NCI-H2171 (cell line): ENCODE measurements at places on chromosomes 5 and 9.

GRCh38 chr5:175464074-175464941, 14.1 kb upstream of the SFXN1 start:
- no peak for DNase-seq

- no peak for DNase-seq
These were observed 39.3 kb upstream of the ADRA1B start for GRCh38 chr5:159877016-159877415.

DNA sequence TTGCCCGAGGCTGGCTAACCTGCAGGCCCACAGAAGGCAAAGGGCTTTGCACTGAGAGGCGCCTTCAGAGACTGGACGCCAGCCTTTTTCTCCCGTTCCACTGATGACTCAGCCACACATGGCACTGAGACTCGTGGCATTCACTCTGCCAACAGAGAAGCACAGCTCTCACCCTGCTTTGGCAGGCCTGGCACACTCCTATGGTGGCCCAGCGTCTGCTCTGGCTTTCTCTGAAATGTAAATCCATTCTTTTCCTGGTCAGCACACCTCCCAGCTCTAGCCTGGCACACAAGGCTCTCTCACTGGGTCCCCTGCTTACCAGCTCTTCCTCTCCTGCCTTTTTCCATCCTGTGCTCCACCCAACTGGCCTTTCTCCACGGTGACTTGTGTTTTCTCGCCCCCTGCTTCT, 5.9 kb upstream of the MELK start:
- no peak for DNase-seq

GRCh38 chr5:87405472-87406155, 7.1 kb downstream of the CCNH start:
- DNase-seq = no peak

DNA sequence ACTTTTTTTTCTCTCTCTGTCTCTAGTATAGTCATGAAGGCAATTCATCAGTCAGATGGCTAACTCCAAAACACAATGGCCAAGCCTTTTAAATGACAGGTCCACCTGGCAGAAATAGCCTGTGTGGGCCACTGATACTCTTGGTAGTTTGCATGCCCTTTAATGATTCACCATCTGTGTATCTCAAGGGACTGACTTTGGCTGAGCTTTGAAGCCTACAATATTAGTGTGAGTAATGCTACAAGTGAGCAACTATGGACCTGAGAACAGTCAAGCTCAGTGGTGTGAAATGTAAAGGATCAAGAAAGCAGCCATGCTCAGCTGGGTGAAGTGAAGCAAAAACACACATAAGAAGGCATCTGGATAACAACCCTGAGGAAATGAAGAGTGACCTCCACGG, 506.9 kb downstream of the TLE1 start:
- no peak for DNase-seq

GRCh38 chr5:130282049-130282448, 377.8 kb downstream of the CHSY3 start:
- DNase-seq = no peak

DNA sequence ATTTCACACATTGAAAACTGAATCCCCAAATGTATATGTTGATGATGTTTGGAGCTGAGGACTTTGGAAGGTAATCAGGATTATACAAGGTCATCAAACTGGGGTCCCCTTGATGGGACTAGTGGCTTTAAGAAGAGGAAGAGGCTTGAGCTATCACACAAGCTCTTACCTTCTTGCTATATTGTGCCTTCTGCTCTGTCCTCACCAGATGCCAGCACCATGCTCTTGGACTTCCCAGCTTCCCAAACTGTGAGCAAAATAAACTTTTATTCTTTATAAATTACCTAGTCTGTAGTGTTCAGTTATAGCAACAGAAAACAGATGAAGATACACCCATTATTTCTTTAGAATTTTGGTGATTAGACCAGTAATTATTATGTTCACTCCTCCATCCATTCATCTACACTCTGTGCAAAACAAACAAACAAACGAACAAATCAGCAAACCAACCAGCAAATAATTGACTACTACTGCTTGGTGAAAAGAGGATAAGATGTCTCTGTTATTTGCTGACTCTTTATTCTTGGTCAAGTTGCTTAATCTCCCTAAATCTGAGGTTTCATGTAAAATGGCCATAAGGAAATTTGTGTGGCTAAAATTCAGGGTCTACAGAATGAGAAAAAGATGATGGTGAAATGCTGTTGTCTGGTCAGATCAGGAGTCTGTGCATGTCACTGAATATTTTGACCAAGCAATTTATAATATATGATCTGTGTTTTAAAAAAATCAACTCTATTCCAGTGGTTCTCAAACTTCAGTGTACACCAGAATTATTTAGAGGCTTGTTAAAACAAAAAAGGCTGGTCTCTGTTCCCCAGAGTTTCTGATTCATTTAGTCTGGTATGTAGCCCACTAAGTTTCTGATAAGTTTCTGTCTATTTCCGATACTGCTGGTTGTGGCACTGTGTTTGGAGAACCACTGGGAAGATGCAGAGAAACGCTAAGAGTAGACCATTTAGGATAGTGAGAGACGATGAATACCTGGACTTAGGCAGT, 854.1 kb downstream of the MAT2B start:
- DNase-seq = no peak

- no peak for DNase-seq
These were observed 605 bp downstream of the CHSY3 start for GRCh38 chr5:129904667-129905472.

GRCh38 chr5:56449071-56449640, 216.0 kb upstream of the ANKRD55 start:
- DNase-seq = no peak

DNA sequence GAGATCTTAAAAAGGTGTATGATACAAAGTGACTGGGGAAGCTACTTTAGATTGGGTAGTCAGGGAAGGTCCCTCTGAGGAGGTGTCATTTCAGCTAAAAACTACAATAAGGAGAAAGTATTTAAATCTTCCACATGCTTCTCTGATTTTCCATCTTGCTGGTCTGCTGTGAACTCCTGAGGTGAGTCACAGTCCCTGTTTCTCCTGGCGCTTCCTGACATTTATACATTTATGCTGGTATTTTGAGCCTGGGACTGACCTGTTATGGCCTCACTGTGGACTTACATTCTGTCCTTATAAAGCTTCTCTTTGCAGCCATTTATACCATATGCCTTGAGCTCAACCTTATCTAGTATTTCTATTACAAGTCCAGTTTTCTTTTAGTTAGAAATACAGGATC, 95.1 kb downstream of the MED27 start:
- no peak for DNase-seq

DNA sequence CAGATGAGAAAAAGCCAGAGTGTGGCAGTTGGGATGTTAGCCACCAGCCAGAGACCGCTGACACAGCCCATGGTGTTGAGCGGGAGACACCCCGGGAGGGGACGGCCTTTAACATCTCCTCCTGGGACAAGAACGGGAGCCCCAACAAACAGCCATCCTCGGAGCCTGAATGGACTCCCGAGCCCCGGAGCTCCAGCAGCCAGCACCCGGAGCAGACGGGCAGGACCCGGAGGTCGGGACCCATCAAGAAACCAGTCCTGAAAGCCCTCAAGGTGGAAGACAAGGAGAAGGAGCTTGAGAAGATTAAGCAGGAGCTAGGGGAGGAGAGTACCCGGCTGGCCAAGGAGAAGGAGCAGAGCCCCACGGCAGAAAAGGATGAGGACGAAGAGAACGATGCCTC, 28.0 kb upstream of the POMT1 start:
- no peak for DNase-seq

DNA sequence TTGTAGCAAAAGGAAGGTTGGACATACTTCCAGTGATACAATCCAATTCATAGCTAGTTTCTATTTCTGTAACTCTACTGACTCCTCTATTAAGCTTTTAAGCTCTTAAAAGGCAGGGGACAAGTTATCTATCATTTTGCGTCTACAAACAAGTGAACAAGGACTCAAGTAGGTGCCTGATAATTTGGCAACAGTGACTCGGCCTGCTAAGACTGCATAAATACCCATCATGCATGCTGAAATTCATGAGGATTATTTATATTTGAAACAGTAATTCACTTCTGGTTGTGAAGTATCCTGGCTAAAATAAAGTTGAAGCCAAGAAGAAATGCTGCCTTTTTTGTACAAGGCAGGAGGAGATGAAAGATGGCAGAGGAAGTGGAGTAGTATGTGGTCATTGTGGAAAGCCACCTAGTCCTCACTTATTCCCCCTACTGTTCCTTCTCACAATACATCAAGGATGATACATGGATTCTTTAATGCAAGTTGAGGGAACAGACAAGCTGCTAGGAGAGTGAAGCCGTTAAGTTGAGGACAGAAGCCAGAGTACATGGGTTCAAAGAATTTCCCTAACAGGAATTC, 74.0 kb downstream of the MRPS27 start:
- DNase-seq = no peak

DNA sequence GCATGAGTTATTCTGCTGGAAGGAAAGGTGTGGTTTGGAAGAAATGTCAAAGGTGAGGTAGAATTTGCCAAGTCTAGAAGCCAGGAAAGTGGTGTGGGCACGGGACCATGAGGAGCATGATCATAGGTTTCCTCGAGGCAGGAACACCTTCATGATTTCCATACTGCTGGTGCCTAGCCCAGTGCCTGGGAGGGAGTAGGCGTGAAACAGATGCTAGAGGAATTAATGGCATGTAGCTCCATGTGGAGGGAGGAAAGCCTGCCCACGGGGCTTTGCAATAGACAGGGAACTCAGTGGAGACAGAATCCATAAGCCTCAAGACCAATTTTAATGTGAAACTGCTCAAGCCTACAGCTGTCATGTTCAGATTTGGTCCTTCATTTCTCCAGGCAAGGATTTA, 35.1 kb downstream of the TTLL11 start:
- DNase-seq = no peak

- DNase-seq = no peak
These were observed 178.4 kb upstream of the MAST4 start for GRCh38 chr5:66417781-66418180.

DNA sequence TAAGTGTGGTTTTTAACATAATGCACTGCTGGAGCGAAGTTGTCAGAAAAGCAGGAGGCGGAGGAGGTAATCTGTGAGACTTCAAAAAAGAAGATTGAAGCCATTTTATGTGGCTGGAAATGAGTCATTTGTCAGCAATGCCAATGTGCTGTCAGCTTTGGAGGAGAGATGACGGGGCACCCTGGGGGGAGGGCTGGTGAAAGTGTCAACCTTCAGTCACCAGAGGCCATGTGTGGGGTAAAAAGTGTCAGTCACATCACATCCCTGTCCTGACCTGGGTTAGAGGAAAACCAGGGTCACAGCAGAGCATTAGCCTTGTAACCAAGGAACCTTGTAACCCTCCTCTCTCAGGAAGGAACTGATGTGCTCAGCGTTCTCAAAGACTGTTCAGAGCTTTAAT, 59.1 kb downstream of the TLR4 start:
- no peak for DNase-seq

DNA sequence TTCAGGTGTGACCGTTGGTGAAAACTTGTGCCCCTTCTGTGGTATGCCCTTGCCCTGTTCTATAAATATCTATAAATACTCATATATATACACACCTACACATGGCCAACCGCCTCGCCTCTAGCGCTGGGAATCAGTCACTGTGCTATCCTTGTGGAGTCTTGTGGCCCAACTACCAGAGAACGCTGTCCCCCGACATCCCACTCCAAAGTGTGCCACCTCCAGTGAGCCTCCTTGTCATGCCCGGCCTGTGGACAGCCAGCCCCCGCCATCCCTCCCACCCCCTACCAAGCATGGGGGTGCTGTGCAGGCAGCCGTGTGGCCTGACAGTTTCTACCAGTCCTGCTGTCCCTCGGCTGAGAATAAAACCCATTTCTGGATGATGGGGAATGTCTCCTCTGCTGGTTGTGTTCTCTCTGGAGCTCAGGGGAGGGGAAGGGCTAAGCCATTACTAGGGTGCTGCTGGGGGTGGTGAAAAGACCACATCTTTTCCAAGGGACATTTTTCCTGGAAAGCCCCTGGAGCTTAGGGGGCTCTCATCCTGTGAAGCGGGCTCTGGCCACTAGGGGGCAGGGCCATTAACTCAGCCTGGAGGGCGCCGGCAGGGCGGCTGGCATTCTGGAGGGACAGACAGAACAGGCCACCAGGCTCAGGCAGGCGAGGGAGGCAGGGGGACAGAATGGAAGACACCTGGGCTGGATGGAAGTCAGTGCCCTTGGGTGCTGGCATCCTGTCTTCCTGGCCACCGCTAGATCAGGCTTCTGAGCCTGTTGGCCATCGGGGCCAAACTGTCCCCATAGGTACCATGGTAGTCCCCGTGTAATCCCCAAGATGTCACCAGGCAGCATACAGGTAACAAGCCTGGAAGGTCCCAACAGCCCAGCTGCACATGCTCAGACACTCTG, 20.7 kb downstream of the GOLGA2 start:
- peak; percentile 37 for DNase-seq

DNA sequence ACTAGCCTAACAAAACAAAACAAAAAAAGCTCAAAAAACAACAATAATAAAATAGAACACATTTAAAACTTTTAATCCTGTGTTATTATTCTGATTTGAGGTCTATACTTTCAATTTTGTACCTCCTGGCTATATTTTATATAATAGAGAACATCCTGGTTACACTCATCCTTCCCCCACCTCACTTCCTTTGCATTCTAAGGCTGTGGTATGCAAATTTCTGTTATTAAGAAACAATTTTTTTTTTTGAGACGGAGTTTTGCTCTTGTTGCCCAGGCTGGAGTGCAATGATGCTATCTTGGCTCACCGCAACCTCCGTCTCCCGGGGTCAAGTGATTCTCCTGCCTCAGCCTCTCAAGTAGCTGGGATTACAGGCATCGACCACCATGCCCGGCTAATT, 3.1 kb upstream of the RPL37 start:
- DNase-seq = no peak

DNA sequence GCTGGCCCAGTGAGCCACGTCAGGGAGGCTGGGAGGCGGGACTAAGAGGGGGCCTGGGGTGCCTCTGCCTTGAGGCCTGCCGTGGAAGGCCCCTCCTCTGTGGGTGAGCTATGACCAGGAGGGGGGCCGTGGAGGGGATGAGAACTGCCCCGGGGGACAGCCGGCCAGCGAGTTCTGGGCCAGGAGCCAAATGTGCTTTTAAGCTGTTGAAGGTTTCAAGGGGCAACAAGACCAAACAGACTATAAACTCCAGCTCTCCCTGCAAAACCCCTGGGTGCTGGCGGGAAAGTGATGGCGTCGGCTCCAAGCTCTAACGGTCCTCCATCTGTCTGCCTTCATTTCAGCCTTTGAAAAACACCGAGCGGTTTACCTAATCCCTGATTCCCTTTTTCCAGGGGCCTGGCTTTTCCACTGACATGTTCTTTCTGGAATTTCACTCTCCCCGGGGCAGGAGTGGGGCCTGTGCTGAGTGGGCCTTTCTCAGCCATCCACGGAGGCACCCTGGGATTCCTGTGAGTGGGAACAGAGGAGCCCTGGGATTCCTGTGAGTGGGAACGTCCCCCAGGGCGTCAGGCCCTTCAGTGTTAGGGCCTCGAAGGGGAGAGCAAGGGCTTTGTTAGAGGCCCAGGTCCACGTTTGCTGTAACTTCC, 65.6 kb downstream of the COL5A1 start:
- peak; percentile 88 for DNase-seq

GRCh38 chr5:173689737-173690360, 73.4 kb upstream of the BOD1 start:
- no peak for DNase-seq

- DNase-seq = no peak
These were observed 1.3 kb upstream of the HABP4 start for GRCh38 chr9:96448546-96449170.
